ENCODE measurements at places on chromosomes 11 and 22.

- H3K36me3 ChIP-seq: peaks cover 38% of the 10 kb centered on the region
- H3K27ac ChIP-seq: no peak overlapping the region
- no peak overlapping the region for H3K4me3 ChIP-seq
- H3K27me3 ChIP-seq: no peaks in the 10 kb centered on the region
Measured at GRCh38 chr11:7994581-7995278, 7.6 kb downstream of the EIF3F start.

DNA sequence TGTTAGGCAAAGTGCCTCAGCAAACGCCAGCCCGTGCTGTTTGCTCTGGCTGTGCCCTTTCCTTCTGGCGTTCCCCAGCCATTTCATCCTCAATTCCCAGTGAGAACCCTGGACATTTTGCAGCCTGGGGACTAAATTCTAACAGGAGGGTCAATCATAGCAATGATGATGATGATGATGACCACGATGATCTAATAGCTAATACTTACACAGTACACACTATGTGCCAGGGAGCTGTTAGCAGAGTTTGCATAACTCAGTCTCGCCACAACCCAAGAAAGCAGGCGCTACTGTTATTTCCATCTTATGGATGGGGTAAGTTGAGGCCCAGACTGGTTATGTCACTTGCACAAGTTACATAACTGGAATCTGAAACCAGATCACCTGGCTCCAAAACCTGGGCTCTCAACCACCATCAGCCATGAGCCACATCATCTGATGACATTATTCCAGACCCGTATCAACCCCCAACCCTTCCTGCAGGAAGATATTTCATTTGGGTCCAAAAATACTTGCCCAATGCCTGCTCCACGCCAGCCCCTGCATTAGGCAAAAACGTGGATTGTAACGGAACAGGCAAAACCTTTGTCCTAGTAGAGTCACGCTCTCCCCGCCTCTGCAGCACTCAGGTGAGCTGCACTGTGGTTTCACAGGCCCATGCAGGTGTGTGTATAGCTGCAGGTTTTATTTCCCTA lies 132.6 kb upstream of the SERPIND1 start:
- peaks cover 2% of the 10 kb centered on the region for H3K4me1 ChIP-seq
- H3K4me3 ChIP-seq: no peak overlapping the region
- H3K36me3 ChIP-seq: no peaks in the 10 kb centered on the region

DNA sequence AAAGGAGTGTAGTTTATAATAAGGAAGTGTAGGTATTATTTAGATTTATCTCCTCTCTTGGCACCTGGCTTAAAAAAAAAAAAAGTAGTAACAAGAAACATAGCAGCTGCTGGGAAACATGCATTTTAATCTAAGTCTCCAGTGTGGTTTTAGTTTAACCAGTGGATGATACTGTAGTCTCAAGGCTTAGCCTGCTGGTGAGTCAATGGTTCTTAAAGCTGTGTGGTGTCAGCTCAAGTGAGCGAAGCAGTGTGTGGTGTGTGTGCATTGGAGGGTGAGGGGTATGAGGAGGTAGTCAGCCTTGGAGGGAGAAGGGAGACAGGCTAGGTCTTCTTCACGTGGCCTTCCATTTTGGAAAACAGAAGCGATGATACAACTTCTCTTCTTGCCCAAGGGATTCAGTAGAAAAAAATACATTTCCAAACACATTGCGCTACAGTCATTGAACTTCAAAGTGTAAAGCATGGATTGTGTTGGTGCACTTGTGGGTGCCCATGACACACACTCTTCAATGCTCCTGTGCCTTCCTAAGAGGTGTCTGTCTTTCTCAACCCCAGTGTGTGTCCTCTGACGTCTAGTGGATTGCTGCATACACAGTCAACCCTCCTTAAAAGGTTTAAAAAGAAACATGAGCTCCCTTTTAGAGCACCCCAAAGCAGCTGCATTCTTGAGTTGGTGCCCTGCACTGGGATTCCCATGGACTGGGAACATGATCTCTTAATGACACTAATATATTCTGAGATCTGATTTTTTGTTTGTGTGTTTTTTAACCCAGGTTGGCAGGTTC lies 40.1 kb downstream of the ZBTB16 start:
- no peaks in the 10 kb centered on the region for H3K27me3 ChIP-seq
- no peak for DNase-seq
- peaks cover 83% of the 10 kb centered on the region for H3K4me1 ChIP-seq

DNA sequence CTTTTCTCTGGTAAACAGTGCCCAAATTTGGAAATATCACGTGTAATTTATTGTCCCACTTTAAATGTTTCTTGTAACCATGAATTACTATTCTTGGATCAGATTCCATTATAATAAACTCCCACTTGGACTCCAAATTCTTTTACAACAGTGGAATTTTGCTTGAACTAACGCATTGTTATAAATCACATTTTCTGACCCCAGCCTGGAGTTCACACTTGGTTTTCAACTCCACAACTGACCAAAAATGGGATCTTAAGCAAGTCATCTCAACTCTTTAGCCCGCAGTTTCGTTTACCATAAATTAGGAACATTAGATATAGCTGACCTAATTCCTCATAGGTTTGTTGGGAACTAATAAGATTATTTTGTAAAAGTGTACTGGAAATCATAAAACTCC lies 336.8 kb upstream of the NCAM1 start:
- DNase-seq: no peak
- H3K4me1 ChIP-seq: peaks cover 1% of the 10 kb centered on the region
- H3K27ac ChIP-seq: no peak overlapping the region
- H3K4me3 ChIP-seq: no peak overlapping the region
- no peaks in the 10 kb centered on the region for H3K36me3 ChIP-seq

GRCh38 chr11:115535781-115536180 lies 31.6 kb upstream of the CADM1 start:
- DNase-seq: no peak
- no peak overlapping the region for H3K4me3 ChIP-seq
- H3K27ac ChIP-seq: no peak overlapping the region
- H3K36me3 ChIP-seq: no peaks in the 10 kb centered on the region

DNA sequence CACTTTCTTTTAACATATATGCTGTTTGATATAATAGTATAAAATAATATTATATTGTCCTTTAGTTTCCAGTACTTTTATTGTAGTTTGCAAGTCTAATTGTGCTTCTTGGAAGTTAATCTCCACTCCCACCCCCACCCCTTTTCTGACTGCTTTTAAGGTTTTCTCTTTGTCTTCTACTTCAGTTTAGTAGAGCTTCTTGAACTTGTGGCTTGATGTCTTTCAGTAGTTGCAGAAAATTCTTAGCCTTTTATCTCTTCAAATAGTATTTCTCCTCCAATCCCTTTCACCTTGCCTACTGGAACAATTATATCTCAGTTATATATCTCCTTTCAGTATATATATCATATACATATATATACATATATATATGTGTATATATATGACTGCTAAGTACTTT lies 56.6 kb downstream of the PARVG start:
- no peak overlapping the region for H3K4me3 ChIP-seq
- H3K27me3 ChIP-seq: no peaks in the 10 kb centered on the region
- H3K27ac ChIP-seq: no peak overlapping the region

DNA sequence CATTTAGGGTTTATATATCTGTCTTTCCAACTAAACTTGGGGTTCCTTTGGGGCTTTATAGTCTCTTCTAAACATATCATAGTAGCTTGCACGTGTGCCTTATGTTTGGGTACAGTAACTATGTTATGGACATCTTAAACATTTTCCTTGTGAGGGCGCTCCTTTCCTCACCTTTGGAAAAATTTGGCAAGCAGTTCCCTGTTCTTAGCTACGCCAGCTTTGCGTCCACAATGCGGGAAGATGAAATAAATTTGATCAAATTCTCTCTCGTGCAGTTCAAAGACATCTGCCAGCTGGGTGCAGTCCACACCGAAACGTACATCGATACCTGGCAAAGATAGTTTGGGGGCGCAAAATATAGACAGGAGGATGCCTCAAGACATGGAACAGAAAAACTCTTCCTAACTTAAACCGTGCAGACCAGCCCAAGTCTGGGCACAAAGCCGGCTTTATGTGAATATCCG lies 548 bp downstream of the FDXACB1 start:
- peaks cover 4% of the 10 kb centered on the region for H3K36me3 ChIP-seq
- H3K4me3 ChIP-seq: peak overlapping the region; percentile 94
- DNase-seq: no peak
- H3K27ac ChIP-seq: peak overlapping the region; percentile 100

DNA sequence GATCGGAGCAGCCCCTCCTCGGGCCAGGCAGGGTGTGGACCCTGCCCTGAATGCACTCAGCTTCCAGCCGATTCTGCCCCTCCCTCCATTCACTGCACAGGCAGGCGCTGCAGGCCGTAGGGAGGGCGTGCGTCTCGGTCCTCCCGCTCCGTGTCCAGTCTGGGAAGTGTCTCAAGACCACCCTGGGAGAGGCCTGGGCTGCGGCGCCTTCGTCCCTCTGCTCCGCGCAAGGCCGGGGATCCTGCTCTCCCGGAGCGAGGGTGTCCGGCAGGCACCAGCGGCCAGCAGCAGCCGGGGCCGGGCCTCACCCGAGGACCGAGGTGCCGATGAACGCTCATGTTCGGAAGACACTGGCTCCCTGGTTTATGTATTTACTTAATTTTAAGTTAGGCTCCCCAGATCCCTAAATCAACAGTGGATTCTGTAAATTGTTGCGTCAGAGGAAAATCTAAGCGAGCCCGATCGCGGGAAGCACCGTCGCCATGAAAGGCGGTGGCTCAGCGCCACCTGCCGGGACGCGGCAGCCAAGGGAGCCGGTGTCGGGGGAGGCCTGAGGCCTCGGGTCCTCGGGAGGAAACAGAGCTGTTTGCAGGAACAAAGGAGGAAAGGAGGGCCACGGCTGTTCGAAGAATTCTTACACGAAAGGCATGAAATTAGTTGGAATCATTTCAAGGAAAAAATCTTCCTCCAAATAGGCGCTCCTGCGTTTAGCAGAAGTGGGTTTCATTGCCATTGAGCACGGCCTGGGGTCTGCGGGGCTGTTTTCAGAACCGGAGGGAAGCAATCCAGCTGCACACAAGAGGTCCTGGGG lies 195.3 kb downstream of the BRD1 start:
- peak; percentile 73 for DNase-seq
- H3K4me3 ChIP-seq: peak overlapping the region; percentile 56
- H3K27me3 ChIP-seq: peaks cover 17% of the 10 kb centered on the region
- H3K4me1 ChIP-seq: no peaks in the 10 kb centered on the region

GRCh38 chr22:50012211-50013181 lies at the start of gene IL17REL:
IL17REL (minus strand) TSS chr22:50012765; CDS start chr22:50012646, 119 bp downstream.
- H3K4me1 ChIP-seq: no peaks in the 10 kb centered on the region
- H3K36me3 ChIP-seq: no peaks in the 10 kb centered on the region
- no peak for DNase-seq
- peaks cover 25% of the 10 kb centered on the region for H3K27me3 ChIP-seq
- H3K4me3 ChIP-seq: no peak within 1 kb of the TSS

- H3K4me1 ChIP-seq: peaks cover 18% of the 10 kb centered on the region
- no peaks in the 10 kb centered on the region for H3K36me3 ChIP-seq
- peak within 1 kb of the TSS; percentile 73 for H3K4me3 ChIP-seq
- peaks cover 62% of the 10 kb centered on the region for H3K27me3 ChIP-seq
- H3K27ac ChIP-seq: peak within 1 kb of the TSS; percentile 68
Measured at GRCh38 chr11:105609832-105610781, at the start of gene GRIA4. GRIA4 (plus strand) TSS chr11:105610073; CDS start chr11:105610998, 925 bp downstream.

GRCh38 chr11:33942954-33943353 lies 51.1 kb upstream of the LMO2 start:
- peaks cover 3% of the 10 kb centered on the region for H3K27me3 ChIP-seq
- DNase-seq: no peak
- peaks cover 12% of the 10 kb centered on the region for H3K4me1 ChIP-seq
- H3K36me3 ChIP-seq: no peaks in the 10 kb centered on the region
- no peak overlapping the region for H3K4me3 ChIP-seq

GRCh38 chr11:114132944-114133394 lies 73.5 kb downstream of the ZBTB16 start:
- no peaks in the 10 kb centered on the region for H3K27me3 ChIP-seq
- DNase-seq: no peak
- peaks cover 29% of the 10 kb centered on the region for H3K4me1 ChIP-seq
- no peaks in the 10 kb centered on the region for H3K36me3 ChIP-seq
- no peak overlapping the region for H3K27ac ChIP-seq

- H3K4me1 ChIP-seq: no peaks in the 10 kb centered on the region
- no peak overlapping the region for H3K4me3 ChIP-seq
- DNase-seq: no peak
- no peak overlapping the region for H3K27ac ChIP-seq
- H3K27me3 ChIP-seq: no peaks in the 10 kb centered on the region
- H3K36me3 ChIP-seq: no peaks in the 10 kb centered on the region
Measured at GRCh38 chr22:29751669-29752068, 15.1 kb downstream of the ZMAT5 start.

GRCh38 chr11:126925321-126926093 lies 75.1 kb downstream of the KIRREL3 start:
- H3K36me3 ChIP-seq: no peaks in the 10 kb centered on the region
- H3K4me1 ChIP-seq: peaks cover 11% of the 10 kb centered on the region
- H3K4me3 ChIP-seq: no peak overlapping the region
- peaks cover 38% of the 10 kb centered on the region for H3K27me3 ChIP-seq

DNA sequence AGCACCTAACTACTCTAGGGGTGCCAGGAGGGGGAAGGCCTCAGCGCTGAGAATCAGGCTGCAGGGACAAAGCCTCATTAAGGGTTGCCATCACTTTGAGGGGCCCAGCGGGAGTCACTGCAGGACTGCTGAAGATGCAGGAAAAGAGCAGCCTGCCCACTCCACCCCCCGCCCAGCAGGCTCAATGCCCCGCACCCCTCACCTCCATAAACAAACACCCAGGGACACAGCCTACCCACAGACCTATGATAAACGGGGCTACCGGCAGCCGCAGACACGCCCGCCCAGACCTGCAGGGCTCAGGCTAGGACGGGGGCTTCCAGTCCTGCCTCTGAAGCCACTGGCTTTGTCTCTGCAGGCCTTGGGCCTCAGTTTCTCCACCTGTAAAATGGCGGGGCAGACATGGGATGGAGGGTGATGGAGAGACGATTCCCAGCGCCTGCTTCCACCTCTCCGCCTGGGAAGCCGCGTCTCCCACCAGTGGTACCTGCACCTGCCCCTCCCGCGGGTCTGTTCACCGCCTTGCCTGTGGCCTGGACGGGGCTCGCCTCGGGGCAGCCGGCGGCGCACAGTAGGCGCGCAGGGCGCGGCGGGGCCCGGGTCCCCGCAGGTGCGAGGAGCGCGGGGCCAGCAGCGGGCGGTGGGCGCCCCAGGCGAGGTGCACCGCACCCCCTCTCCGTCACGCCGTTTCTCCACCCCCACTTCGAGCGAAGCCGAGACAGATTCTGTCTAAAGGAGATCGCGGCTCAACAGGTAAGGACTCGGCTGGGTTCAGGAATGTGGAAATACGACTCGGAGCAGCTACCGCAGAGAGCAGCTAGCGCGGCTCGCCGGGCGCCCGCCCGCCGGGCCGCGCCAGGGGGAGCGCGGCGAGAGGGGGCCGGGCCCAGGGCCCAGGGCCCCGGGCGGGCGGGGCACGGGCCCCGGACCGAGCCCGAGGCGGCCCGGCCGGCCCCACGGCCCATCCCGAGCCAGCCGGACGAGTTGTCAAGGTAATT lies 1.5 kb downstream of the WNT7B start:
- no peak for DNase-seq
- peak overlapping the region; percentile 52 for H3K4me3 ChIP-seq
- no peak overlapping the region for H3K27ac ChIP-seq
- no peaks in the 10 kb centered on the region for H3K36me3 ChIP-seq

- no peak overlapping the region for H3K4me3 ChIP-seq
- H3K27ac ChIP-seq: no peak overlapping the region
Measured at GRCh38 chr11:112922606-112923005, 38.6 kb upstream of the NCAM1 start.

GRCh38 chr22:25929321-25929878 lies 187.4 kb downstream of the MYO18B start:
- H3K27ac ChIP-seq: peak overlapping the region; percentile 3
- H3K36me3 ChIP-seq: no peaks in the 10 kb centered on the region
- H3K27me3 ChIP-seq: peaks cover under 1% of the 10 kb centered on the region
- H3K4me1 ChIP-seq: peaks cover 31% of the 10 kb centered on the region

Measured in progenitor cell of endocrine pancreas (in vitro differentiated cells).